ENCODE measurements at places on chromosomes 1 and 21.

DNA sequence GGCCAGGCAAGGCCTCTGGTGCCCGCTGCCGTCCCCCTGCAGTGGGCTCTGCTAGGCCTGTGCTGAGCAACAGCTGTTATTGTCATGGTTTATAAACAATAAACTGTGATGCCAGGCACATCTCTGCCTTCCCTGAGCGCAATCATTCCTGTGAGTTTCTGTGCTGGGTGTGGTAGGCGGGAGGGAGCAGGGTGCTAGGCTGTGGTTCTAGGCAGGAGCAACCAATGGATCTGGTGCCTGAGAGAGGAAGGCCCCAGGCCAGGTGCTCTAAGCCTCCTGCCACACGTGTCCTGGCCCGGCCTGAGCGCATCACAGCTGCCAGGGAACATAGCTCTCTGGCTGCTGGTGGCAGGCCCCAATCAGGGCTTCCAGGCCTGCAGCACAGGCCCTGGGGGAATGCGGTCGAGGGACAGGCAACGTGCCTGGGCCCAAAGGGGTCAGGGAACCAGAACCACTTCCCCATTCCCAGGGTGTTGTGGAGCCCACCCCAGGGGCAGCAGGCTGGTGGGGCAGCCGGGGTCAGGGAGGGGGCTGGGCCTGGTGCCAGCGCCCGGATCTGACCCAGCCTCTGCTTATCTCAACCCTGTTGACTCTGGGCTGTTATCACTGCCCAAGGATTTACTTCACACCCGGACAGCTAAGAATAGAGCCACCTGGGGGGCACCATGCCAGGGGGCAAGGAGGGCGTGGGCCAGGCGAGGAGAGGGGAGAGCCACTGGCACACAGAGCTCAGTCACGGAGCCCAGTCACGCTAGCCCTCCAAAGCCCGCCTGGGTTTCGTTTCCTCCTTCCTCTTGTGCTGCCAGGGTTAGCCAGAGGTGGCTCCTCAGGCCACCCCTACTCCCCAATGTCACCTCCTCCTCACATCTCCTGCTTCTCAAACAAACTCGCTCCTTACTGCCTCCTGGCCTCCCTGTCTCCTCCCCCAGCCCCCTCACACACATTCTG is 11.5 kb downstream of the TRIM46 start:
- no peak for DNase-seq

GRCh38 chr1:107993920-107994319 is 28.9 kb upstream of the VAV3 start:
- DNase-seq = no peak

DNA sequence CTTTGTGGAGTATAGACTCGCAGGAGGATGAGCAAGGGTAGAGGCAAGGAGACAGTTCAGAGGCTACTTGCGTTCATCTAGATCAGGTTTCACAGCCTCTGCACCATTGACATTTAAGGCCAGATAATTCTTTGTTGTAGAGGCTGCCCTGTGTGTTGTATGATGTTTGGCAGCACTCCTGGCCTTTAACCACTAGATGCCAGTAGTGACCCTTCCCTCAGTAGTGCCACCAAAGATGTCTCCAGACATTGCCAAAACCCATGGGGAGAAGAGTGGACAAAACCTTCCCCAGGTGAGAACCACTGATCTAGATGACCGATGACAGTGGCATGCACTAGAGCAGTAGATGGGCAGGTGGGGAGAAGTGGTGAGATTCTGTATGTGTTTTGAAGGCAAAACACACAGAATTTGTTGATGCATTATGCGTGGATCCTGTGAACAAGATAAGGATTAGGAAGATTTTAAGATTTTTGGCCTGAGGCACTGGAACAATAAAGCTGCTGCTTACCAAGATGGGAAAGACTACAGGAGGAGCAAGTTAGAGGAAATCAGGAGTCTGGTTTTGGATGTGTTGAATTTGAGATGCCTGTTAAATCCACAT is 9.9 kb upstream of the COG2 start:
- no peak for DNase-seq

- no peak for DNase-seq
Measured at GRCh38 chr1:61149010-61149860, 66.9 kb downstream of the NFIA start.

DNA sequence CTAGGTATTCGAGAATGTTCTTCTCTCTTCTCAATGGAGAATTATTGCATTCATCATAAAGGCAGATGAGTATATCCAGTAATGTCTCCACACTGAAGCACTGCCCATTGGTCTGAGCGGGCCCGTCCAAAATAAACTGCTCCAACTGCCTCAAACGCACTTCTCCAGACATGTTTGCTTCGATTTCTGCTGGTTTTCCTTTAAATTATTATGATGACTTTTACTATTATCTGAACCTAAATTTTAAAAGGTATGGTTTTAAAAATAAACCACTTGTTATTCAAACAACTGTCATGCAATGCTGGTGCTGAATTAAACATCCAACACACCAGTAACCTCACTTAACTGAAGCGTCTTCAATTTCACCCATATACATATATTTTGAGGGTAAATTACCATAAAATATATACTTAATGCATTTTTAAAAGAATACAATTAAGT is 1.3 kb downstream of the CDC42BPA start:
- no peak for DNase-seq

DNA sequence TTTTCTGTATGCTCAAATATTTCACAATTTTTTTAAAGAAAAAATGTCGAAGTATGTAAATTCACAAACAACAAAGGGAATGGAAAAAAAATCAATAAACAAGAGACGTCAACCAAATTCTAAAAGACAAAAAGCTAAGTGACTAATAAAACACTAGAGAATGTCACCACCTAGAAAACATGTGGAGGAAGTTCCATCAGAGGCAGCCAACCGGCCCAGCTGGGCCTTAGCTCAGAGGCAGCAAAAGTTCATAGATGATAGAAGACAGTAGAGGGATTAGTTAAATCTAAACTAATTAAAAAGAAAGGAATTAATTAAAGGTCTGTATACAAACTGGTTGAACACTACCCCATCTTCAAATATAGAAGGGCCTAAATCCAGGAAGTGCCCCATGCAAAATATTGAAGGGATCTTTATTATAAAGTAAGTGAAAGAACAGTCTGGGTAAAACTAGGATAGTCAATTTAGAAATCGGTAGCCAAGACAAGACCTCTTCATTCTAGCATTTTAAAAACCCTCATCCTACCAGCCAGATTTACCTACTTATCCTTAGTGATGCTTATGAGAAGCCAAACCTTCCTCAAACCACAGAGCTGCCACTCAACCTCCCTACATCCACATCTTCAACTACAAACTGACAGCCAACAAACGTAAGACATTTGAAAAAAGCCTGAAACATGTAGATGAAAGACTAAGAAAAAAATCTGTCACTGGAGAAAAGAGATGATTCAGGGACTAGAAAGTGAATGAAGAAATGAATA is 23.7 kb downstream of the MRPL39 start:
- DNase-seq = no peak

DNA sequence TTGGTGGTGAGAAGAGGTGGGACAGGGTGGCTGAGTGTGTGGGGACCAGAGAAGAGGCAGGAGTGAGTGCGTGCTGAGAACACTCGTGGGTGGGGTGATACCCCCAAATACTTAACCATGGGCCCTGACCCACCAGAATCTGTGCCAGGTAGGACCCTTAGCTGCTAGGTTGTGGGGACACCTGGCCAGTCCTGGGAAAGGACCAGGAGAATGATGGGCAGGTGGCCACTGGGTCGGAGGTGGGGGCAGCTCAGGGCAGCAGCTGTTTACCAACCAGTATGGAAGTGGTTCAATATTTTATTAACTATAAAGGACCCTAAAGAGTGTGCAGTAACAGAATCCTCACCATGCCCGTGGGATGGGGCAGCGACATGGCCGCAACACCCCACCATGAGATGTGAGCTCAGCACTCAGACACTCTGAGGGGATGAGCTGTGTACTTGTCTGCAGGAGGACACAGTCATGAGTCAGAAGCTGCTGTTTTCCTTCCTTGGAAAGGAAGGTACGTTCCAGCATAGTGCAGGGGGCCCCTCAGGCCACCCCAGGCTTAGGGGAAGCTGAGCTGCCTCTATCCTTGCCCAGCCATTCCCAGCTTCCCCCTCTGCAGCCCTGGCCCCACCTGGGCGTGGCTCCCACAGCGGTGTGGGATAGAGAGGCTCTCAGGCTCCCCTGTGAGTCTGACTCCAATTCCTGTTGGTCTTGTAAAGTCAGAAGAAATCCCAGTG is 25.4 kb downstream of the TEX35 start:
- no peak for DNase-seq

DNA sequence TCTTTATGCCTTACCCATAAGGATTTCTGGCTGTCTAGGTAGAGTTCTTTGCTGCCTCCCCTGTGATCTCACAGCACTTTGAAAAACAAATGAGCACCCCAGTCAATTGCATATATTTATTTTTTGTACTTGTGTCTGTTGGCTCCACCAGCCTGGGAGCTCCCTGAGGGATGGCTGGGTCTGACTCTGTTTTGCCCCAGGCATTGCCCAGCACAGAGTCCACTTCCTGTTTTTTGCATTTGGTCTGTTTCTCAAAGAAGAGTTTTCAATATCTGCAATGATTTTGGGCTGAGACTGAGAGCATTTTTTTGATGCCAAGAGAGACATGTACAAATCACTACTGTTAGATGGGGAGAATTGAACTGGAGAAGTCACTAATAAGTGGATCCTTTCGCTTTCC is 125.0 kb downstream of the FOXD2 start:
- no peak for DNase-seq

- no peak for DNase-seq
Measured at GRCh38 chr1:33072707-33073106, 8.2 kb upstream of the AZIN2 start.

DNA sequence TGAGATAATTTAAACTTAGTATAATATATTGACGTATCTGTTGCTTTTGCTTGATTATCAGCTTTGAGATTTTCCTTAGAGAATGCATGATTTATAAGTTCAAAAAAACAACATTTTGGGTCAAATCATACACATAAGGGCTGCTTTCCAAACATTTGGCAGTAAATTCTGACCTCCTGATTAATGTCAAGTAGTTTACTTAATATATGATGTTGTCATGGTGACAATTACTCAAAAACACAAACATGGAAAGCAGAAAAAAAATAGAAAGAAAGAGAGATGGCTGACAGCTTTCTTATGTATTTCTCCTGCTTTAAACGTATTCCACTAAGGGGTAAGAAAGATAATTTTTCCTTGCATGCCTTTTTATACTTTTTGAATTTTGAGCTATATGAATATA is 258.2 kb upstream of the C1orf105 start:
- no peak for DNase-seq

Measured in activated CD4-positive, CD25-positive, alpha-beta regulatory T cell treated with anti-CD3 and anti-CD28 coated beads, Interleukin-2, amount 50 U/mL, for 16 hours (primary cell).